ENCODE measurements at places on chromosomes 5 and 9. TPM values are rescaled to one million over a fixed set of nuclear protein-coding genes. Genes with fewer than 3 reads are reported as not detected.

The OCLN gene
- total RNA-seq = 2.9 TPM

The OR1J2 gene
- not detected for total RNA-seq

The PCDHGA4 gene
- not detected for total RNA-seq

The IL13 gene
- total RNA-seq = not detected

The TSLP gene
- not detected for total RNA-seq

The AIF1L gene
- total RNA-seq = not detected

The SHOC1 gene
- total RNA-seq = not detected

The PCDHGA9 gene
- not detected for total RNA-seq

The PCDHGB7 gene
- total RNA-seq = not detected

The PCDHA9 gene
- not detected for total RNA-seq

The C9 gene
- total RNA-seq = not detected

The MAPK9 gene
- 23.3 TPM for total RNA-seq

The ORM1 gene
- not detected for total RNA-seq

The LHFPL2 gene
- 0.57 TPM for total RNA-seq

The SAXO1 gene
- total RNA-seq = 0.03 TPM

The PCDHA1 gene
- not detected for total RNA-seq

The CDH9 gene
- total RNA-seq = not detected

The LCN10 gene
- 0.14 TPM for total RNA-seq

The CFAP90 gene
- not detected for total RNA-seq

The TTC16 gene
- total RNA-seq = 5.2 TPM

The PDE6A gene
- not detected for total RNA-seq

The FREM1 gene
- total RNA-seq = not detected

The SLC34A3 gene
- not detected for total RNA-seq

The EGFL7 gene
- total RNA-seq = not detected

The MAPKAP1 gene
- 42.7 TPM for total RNA-seq

The MSX2 gene
- not detected for total RNA-seq

The EIF4E1B gene
- total RNA-seq = not detected

The ASPN gene
- not detected for total RNA-seq

The SLC6A19 gene
- not detected for total RNA-seq

The KIAA0825 gene
- total RNA-seq = 1.0 TPM

The HAVCR2 gene
- total RNA-seq = 3.8 TPM

The FOXD4 gene
- total RNA-seq = not detected

The GEMIN5 gene
- total RNA-seq = 4.3 TPM

The MIGA2 gene
- total RNA-seq = 63.5 TPM

The PCDHAC2 gene
- not detected for total RNA-seq

The MTRR gene
- 76.8 TPM for total RNA-seq

The CD72 gene
- 2.9 TPM for total RNA-seq

The C9orf153 gene
- 0.58 TPM for total RNA-seq

The OMD gene
- not detected for total RNA-seq

The WDR38 gene
- total RNA-seq = not detected

The TRIM52 gene
- 28.8 TPM for total RNA-seq

The ENTPD8 gene
- not detected for total RNA-seq

The PCDHGC5 gene
- not detected for total RNA-seq

The EDIL3 gene
- not detected for total RNA-seq

The GKAP1 gene
- 9.3 TPM for total RNA-seq

The TXNDC8 gene
- not detected for total RNA-seq

The ACSL6 gene
- total RNA-seq = 14.3 TPM

The FCN2 gene
- total RNA-seq = not detected

The UNC5A gene
- not detected for total RNA-seq

All from CD8-positive, alpha-beta T cell (primary cell).